ENCODE measurements at places on chromosomes 2 and 18.

- no peak for DNase-seq
These were observed 436.2 kb downstream of the SUCLG1 start for GRCh38 chr2:84022810-84023431.

DNA sequence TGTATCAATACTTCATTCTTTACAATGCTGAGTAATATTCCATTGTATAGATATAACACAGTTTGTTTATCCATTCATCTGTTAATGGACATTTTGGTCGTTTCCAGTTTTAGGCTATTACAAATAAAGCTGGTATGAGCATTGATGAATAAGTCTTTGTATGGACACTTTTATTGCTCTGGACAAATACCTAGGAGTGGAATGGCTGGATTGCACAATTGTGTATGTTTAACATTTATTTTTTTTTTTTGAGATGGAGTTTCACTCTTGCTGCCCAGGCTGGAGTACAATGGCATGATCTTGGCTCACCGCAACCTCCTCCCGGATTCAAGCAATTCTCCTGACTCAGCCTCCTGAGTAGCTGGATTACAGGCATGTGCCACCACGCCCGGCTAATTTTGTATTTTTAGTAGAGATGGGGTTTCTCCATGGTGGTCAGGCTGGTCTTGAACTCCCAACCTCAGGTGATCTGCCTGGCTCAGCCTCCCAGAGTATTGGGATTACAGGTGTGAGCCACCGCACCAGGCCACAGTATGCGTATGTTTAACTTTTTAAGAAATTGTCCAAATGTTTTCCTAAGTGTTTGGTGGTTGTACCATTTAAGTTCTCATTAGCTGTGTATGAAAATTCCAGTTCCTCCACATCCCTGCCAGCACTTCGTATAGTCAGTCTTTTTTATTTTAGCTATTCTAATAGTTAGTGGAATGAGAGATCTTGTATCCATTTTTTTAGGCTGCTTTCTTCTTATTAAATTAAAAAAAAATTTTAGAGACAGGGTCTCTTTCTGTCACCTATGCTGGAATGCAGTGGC, 194.9 kb upstream of the HAAO start:
- no peak for DNase-seq

DNA sequence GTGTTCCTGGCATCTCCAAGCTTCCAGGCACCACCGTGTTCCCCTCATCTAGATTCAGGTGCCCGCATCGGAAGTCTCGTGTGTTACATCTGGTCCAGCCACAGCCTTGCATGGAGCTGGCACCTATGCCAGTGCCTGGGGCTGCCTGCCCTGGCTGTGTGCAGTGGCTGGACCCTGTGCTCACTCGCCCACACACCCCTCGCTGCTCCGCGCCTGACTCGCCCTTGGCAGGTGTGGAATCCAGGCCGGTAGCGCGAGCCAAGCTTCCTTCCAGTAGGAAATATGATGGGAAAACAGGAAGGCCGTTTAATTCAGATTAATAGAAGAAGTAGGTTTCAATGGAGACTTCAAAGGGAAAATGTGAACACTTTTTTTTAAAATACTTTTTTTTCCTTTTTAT, 78.0 kb downstream of the PTPN4 start:
- DNase-seq, result no peak

- DNase-seq, result no peak
These were observed 52.8 kb downstream of the FAM178B start for GRCh38 chr2:96933305-96934181.

DNA sequence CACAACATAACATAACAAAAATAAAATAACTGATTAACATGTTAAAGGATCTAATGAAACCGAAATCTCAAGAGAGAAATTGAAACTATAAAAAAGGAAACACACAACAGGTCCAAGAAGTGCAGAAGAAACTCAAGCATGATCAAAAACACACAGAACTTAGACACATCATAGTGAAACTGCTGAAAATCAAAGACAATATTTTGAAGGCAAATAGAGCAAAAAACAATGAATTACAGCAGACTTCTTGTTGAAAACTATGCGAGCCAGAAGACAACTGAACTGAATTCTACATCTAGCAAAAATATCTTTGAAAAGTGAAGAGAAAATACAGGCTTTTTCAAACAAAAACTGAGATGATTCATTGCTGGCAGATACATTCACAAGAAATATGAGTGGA, 61.3 kb downstream of the UGP2 start:
- peak; percentile 22 for DNase-seq

DNA sequence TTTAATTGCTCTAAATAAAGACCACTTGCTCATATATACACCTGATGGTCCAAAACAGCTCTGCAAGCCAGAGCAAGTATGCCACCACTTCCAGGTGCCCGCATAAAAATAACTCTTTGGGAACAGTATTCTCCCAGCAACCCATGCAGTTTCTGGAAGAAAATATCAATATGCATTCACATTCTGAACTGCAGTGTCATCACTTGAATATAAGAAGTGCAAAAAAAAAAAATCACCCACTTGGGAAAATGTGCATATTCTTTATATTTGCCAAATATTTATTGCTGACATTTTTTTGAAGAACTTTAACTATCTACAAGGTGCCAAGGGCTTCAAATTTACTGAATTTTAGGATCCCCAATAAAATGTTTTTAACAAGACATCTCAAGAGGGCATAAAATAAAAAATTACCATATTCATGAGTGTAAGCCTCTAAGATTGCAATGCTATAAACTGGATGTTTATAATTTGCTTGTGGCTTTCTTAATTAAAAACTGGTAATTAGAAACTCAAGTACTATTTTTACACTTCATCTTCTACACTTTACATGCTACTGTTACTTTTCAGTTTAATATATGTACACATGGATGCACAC, 360.6 kb upstream of the HNRNPA3 start:
- no peak for DNase-seq

GRCh38 chr2:158142165-158142564, 40.5 kb downstream of the UPP2 start:
- no peak for DNase-seq

GRCh38 chr2:73257425-73258125, 23.5 kb downstream of the CCT7 start:
- no peak for DNase-seq

- DNase-seq, result no peak
These were observed 68.7 kb downstream of the DNAJC10 start for GRCh38 chr2:182784777-182785176.

- no peak for DNase-seq
These were observed 1368.4 kb upstream of the CELF4 start for GRCh38 chr18:38933910-38934510.

GRCh38 chr2:98884658-98885057, 51.4 kb downstream of the CRACDL start:
- no peak for DNase-seq

DNA sequence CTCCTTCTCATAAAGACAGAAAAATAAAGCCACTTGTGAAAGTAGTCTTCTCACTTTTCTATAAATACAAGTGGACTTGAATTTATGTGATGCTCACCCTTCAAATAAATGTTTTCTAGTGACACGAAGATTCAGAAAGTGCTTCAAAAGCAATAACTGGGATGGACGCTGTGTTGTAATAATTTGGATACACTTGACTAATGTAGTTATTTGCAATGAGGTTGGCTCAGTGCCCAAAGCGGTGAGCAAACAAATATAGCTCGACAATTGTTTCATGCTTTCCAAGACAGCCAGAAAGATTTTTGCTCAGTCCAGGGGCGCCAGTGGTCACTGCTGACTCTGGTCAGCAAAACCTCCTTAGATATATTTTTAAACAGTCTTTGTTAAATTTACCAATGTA, 278.6 kb upstream of the KLHL14 start:
- no peak for DNase-seq

DNA sequence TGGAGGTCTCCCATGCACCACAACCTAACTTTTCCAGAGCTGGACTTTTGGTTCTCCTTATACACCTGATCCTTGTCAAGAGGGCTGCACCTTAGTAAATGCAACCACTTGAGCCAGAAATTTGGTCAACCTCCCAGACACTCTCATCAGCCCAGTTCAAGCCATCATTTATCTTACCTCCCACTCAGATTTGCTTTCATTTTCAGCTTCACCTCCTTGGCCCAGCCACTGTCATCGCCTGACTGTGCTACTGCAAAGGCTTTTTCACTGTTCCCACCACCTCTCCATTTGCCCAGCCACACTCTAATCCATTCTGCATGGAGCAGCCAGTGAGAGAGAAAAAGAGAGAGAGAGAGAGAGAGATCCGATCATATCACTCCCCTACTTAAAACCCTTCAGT, 112.4 kb upstream of the DDX18 start:
- DNase-seq, result no peak

- DNase-seq, result no peak
These were observed 384.4 kb downstream of the TSN start for GRCh38 chr2:122139739-122140420.

DNA sequence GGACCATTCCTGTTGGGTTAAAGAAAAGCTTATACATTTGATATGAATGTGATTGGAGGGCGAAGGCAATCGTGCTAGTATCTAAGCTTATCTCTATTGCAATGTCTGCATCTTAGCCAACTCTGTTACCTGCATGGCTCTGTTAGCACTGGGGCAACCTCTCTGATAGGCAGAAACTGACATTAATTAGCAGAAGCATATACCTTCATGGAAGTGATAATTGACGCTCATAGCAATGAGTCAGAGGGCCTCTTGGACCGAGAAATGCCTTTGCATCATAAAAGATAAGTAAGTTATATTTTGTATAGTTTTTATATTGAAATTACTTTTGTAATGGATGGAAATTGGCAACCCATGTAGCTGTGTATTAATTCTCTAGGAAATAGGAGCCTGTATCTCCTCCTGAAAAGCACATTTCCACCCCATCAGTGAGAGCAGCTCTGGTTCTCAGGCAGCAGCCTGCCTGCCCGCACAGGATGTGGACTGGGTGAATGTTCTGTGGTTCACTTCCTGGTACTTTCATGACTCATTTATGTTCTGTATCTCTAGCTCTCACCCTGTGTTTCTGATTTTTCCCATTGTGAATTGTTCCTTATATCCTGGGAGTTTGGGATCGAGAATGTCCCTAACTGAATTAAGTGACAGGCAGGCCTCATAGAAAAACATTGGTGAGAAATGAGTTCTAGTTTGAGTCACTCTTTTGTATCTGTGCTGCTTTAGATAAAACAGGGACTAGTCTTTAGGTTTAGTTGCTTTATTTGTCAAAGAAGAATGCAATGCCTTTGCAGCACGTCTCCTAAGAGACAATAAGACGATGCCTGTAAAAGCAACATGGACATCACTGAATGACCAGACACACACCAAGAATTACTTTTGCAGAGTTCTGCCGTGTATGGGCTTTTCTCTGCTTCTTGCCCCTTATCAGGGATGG, 344.9 kb downstream of the DCDC2C start:
- peak; percentile 34 for DNase-seq

- no peak for DNase-seq
These were observed 40.3 kb downstream of the INPP5D start for GRCh38 chr2:233100192-233100998.

DNA sequence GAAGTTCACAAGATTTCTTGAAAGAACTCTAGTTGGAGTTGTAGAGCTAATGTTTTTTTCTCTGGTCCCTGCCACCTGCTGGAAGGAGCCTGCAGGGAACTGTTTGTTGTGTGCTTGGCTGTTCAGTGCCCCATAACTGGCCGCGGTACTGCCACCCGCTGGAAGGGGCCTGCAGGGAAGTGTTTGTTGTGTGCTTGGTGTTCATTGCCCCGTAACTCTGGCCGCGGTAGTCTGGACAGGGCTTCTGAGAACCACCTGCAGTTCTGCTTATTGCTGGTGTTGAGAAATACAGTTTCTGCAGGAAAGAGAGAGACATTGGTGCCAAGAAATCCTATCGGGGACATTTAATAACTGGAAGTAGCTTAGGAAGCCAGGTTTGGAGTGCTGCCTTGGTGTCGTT, 58.1 kb downstream of the AGAP1 start:
- DNase-seq, result no peak

- DNase-seq, result peak; percentile 27
These were observed 208.4 kb downstream of the RAD51AP2 start for GRCh38 chr2:17309741-17310339.

GRCh38 chr2:40430776-40431599, 20.9 kb downstream of the SLC8A1 start:
- DNase-seq, result no peak

DNA sequence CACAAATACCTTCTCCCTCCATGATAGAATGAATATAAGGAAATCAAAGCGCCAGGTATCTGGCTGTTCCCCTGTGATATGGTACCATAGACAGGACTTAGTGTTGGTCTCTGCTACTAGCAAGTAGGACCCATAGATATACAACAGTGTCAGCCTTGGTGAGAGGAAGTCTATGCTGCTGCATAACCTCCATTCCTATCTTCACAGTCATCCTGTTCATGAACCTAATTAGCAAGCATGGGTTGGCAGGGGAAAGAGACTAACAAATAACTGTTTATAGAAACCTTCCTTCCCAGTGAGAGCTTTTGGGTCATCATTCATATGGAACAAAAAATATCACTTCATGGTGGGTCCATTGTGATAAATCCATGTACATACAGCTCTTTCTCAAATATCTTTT, 188.9 kb upstream of the FAM98A start:
- peak; percentile 40 for DNase-seq

DNA sequence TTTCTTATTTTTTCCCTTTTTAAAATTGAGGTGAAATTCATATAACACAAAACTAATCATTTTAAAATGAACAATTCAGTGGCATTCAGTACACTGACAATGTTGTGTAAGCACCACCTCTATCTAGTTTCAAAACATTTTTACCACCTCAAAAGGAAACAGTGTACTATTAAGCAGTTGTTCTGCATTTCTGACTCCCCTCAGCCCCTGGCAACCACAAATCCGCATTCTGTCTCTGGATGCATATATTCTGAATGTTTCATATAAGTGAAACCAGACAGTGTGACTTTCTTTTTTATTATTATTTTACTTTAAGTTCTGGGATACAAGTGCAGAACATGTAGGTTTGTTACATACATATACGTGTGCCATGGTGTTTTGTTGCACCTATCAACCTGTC, 19.2 kb upstream of the TANK start:
- DNase-seq, result no peak

GRCh38 chr2:191114403-191114886, 36.3 kb downstream of the STAT4 start:
- no peak for DNase-seq

DNA sequence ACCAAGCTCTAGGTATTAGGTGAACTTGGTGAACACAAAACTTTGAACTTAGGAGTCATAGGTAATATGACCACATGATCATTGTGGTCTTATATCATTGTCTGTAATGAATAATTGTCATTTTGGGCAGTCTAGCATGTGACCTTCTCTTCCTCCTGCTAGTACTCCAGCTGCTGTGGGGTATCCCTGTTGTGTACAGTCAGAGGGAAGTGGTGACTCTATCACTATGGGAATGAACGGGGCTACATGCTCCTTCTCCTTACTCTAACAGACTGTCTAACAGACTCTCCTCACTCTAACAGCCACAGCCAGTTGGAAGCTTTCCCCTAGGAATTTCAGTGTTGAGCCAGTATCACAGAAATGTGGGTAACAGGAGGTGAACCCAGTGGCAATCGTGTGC, 68.2 kb upstream of the NEDD4L start:
- no peak for DNase-seq

GRCh38 chr18:57583297-57583835, 3.1 kb downstream of the FECH start:
- no peak for DNase-seq

GRCh38 chr2:72731116-72731515, 94.7 kb downstream of the EXOC6B start:
- DNase-seq, result no peak

GRCh38 chr2:221425353-221425752, 146.8 kb downstream of the EPHA4 start:
- DNase-seq, result no peak
